ENCODE measurements at places on chromosomes 7 and 10.

DNA sequence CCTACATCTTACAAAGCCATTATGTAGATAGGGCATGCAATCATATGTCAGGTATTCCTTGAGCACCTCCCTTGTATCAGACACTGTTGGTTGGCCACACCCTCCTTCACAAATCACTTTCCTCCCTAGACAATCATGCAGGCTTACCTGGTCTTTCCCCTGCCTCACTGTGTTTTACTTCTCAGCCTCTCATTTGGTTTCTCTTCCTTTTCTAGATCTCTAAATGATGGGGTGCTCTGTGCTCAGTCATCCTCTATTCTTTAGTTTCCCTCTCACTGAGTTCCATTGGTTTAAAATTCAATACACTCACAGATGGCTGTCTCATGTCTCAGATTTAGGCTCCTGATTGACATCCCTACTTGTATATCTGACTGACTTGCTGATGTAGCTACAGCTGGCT, 31.4 kb downstream of the ANK3 start:
- no peak for DNase-seq

DNA sequence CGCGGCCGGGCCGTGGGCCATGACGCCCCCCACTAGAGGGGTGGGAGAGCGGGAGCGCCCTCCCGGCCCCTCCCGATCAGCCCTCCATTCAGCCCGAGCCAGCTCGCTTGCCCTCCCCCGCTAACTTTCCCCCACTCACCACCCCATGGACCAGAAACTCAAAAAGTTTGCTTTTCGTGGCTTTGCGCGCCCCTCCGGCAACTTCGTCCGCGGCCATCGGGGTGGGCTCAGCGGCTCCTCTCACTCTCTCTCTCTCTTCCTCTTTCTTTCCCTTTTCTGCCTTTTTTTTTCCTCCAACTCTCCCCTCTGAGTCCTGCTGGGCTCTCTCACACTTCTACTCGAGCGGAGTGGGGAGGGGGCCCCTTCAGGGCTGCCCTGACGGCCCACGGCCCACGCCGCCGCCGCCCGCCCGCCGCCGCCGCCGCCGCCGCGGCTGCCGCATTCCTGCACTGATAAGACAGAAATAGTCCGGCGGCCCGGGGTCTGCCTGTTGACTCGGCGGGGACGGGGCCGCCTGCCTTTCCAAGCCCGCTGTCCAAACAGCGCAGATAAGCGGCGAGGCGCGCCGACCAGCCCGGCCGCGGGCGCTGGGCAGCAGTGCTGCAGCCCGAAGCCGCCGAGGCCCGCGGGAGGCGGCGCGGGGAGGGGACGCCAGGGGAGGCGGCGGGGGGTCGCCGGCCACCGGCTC, at the start of gene SMARCD3:
SMARCD3 (minus strand) TSS at position 349 of the 688 bp plus-strand sequence; CDS start at position 217, 132 bp downstream.
- peak; percentile 32 for DNase-seq

- DNase-seq: peak; percentile 33
Observed at GRCh38 chr10:42866115-42866995, 83.8 kb downstream of the BMS1 start.

GRCh38 chr10:52442576-52442975, 128.5 kb downstream of the DKK1 start:
- DNase-seq: no peak

GRCh38 chr10:60098677-60099601, 192.6 kb upstream of the CCDC6 start:
- no peak for DNase-seq

DNA sequence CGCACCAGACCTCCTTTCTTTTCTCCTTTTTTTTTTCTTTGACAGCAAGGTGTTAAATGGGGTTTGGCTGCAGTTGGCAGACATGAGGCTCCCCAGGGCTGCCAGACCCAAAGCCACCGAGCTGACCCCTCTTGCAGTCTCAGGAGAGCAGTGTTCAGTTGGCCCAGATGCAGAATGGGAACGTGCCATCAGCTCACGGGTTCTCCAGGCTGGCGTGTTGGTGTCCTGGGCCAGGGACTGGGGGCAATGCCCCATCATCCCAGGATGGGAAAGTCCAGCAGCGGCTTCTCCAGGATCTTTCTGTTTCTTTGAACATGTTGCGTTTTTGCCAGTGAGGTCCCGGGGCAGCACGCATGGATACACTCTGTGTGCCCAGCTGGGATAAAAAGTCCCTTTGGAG, 114.6 kb upstream of the KCTD7 start:
- no peak for DNase-seq

DNA sequence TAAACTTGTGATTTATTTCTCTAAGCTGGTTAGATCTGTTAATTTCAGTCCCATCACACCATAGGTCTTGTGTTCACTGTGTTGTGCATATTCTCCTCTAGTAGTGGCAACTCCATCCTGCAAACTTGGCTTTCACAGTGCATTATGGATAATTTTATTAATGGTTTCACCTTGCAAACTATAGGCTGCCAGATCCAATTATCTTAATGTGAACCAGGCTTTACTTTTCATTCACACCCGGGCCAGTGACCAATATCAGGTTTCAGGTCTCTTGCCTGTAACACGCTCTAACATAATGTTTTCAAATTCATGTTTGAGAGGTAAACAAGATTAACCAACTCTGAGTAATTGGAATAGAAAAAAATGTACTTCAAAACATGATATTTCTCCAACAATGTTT, 1293.0 kb downstream of the REEP3 start:
- DNase-seq: no peak

- no peak for DNase-seq
Observed at GRCh38 chr7:150924369-150924781, 53.7 kb downstream of the KCNH2 start.

DNA sequence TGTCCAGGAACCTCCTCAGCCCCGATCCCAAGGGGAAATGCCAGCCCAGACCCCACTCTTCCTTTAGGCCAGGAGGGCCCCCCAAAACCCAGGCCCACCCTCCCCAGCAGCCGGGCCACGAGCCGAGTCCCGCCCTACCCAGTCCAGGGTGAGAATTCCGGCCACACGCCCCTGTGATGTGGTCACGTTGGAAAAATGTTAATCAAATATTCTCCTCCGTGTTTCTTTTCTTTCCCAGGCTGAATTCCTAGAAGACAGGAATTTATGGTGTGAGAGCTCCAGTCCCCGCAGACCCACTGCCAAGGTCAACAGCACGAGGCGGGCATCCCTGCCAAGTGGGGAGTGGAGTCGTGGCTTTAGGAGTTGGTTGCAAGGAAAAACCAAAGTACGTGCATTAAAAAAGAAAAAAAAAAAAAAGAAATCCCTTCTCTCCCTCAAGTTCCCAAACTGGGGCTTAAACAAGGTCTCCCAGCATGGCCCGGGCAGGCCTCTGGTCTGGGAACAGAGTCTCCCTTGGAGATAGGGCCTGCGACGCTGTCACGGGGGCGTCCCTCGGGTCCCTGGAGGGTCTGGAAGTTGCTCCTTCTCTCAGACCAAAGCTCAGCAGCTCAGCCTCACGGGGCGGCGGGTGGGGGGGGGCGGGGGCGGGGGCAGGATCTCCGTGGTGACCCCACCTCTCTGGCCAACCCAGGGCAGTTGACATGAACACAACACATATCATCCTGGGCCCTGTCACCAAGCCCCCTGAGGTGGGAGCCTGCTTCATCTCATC, 28.1 kb upstream of the ELN start:
- no peak for DNase-seq

GRCh38 chr7:131625817-131626372, 69.5 kb upstream of the PODXL start:
- no peak for DNase-seq

GRCh38 chr7:1823376-1824150, 153.5 kb downstream of the ELFN1 start:
- no peak for DNase-seq

DNA sequence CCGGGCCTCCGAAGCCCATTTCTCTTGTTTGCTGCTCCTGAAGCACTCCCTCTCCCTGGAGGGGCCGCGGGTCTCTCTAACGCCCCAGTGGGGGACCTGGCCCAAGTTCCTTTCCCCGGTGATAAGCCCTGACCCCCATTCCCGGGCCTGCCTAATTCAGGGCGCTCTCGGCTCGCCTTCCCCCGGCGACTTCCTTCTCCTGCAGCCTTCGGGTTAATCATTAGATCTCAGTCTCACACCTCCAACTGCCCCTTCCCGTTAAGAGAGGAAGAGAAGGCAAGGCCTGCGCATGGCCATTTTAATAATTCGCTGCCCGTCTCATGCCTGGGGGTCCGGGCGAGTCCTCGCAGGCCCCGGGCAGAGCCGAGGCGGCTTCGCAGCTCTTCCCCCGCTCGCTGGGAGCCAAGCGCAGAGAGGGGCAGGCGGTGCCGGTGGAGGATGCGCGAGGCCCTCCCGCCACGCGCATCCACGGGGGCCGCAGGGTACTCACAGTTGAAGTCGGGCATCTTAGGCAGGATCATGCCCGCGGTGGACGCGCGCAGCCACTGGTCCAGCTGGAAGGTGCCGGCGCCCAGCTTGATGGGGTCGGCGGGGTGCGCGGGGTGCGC, 1.2 kb downstream of the MNX1 start:
- no peak for DNase-seq

- DNase-seq: no peak
Observed at GRCh38 chr7:93036807-93037206, 81.0 kb downstream of the SAMD9 start.

DNA sequence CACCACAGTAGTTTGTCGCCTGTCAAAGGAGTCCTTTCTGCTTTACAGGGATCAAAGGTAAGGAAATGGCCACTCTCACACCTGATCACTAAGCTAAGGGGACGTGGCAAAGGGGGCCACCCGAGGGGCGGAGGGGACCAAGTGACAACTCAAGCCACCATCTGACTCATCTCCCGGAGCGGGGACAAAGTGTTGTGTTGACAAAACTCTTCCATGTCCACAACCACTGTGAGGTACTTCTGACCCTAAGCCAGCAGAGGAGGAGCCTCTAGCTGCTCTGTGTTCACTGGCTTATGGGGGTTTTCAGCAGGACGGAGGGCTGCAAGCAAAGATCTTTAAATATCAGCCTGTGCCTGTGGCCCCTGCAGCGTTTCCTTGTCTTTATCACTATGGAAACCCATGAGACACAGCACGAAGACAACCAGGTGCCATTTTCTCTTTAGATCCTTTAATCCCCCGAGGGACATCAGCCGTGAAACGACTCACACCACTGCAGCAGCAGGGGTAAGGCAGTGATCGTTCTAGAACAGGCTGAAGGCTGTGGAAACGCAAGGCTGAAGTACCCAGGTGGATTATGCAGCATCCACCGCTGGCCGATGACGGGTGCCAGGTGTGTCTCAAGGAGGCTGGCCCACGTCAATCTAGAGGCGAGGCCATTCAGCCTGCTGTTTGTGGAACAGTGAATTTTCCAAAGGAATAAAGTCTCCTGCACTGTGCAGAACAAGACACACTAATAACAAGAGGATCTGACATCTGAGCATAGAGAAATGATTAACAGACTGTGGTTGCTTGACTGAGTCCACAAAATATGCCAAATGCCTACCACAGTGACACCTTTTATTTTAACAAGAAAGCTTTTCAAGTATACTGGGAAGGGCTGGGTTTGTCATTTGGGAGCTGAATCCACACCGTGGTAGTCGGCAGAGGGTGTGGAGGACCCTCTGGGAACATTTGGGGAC, 26.6 kb upstream of the DDC start:
- no peak for DNase-seq

GRCh38 chr7:36639826-36640225, 84.5 kb downstream of the AOAH start:
- peak; percentile 20 for DNase-seq

DNA sequence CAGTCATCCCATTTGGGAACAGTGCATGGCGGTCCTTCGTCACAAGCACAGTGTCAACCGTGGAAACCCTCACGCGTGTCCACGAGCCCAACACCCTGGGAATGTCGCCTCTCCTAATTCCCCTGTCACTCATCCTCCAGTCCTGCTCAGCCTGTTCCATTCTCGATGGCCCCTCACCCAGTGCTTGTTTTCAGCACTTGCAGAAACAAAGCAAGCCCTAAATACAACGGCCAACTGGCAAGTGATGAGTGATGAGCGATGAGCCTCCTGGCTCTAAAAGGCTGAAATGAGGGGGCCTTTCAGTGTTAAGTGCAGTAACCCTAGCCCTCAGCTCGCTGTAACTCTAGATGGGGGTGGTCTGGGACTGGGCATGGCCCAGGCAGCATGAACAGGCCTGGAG, 22.6 kb downstream of the NKX2-3 start:
- no peak for DNase-seq

GRCh38 chr7:85186521-85187241, at the start of gene SEMA3D:
Gene SEMA3D, minus strand, starts transcription at chr7:85187056. Its CDS starts 65,165 bp downstream, at chr7:85121891.
- DNase-seq: no peak

DNA sequence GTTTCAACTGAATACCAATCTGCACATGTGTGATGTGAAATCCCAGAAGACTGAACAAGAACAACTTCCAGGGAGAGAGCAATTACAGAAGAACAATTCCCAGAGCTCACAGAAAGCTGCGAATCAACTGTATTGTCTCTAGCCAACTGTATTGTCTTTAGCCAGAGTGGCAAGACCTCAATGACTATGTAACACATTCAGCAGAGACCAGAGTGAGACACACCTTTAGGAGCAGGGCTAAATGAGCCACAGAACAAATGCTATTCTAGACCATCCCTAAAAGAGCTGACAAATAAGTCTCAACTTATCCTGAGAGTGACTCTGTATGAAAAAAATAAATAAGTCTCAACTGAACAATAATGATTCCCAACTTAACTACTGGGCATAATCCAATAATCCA, 72.0 kb downstream of the KMT2C start:
- DNase-seq: no peak

DNA sequence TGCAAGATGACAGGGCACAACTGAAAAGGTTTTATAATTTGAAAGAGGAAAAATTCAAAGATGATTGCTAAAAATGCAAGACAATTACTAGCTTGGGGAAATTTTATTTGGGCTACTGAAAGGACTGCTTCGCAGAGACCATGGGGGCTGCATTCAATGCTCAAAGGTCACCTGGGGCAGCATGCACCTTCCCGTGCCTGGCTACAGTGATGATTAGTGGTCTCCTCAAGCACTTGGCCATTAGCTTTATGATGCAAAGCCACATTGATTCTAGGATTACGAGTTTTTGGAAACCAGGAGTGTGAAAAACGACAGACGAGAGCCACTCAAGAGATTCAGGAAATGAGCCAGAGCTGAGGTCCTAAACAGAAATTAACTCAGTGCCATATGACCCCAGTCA, 764.6 kb downstream of the PHTF2 start:
- no peak for DNase-seq

DNA sequence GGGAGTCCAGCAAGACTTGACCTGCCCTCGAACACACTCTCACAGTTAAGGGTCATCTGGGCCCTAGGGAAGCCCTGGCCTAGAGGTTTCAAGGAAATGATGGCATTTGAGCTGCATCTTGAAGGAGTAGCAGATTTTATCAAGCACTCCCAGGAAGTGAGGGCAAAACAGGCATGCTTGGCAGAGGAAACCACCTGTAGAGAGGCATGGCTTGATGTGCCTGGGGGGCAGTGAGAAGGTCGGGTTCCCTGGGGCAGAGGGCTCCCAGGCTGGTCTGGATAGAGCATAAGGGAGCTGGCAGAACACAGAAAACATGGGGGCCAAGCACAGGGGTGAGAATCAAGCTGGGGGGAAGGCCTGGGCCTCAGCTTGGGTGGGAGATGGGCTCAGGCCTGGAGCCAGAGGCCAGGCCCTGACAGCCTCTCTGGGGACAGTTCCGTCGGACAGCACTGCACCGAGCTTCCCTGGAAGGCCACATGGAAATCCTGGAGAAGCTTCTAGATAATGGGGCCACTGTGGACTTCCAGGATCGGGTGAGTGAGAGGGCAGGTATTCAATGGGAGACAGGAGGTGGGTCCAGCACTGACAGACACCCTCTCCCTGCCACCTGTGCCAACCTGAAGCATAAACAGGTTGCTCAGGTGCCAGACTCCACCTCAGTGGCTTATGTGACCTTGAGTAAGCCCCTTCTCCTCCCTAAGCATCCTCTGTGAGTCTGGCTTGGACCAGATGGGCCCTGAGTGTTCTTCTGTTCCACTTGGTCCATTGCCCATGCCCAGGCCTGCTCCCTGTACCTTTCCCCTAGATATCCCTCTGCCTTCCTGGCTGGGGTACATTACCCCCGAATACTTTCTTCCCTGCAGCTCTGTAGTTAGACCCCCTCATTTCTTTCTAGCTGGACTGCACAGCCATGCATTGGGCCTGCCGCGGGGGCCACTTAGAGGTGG, 3.5 kb upstream of the HOGA1 start:
- DNase-seq: no peak
